Activated effector memory CD4-positive, alpha-beta T cell treated with anti-CD3 and anti-CD28 coated beads, Interleukin-2, amount 50 U/mL, for 16 hours (primary cell): ENCODE measurements at places on chromosomes 3 and 15.

DNA sequence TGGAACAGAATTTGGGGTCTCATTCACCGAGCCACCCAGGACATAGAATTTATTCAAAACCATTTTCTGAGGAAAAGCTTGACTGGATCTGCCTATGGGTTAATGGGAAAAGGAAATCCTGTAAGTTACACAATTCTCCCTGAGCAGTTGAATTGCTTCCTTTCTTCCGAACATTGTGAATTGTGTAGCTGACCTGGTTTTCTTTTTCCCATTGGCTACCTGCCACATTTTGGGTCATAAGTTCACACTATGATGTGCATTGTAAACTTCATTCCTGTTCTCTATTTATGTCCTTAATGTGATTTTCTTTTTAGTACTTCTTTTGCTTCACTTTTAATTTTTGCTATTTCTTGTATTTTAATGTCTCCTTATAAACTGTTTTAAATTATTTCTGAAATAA lies 386.0 kb upstream of the LRRC3B start:
- DNase-seq, result no peak

- no peak for DNase-seq
These were observed 15.6 kb upstream of the GYG1 start for GRCh38 chr3:148975696-148976095.

GRCh38 chr3:10503217-10503796 lies 2.1 kb downstream of the ATP2B2 start:
- no peak for DNase-seq

GRCh38 chr3:17077606-17078005 lies 192.9 kb downstream of the PLCL2 start:
- no peak for DNase-seq

- DNase-seq, result no peak
These were observed 147.5 kb upstream of the SOX2 start for GRCh38 chr3:181564222-181564621.

DNA sequence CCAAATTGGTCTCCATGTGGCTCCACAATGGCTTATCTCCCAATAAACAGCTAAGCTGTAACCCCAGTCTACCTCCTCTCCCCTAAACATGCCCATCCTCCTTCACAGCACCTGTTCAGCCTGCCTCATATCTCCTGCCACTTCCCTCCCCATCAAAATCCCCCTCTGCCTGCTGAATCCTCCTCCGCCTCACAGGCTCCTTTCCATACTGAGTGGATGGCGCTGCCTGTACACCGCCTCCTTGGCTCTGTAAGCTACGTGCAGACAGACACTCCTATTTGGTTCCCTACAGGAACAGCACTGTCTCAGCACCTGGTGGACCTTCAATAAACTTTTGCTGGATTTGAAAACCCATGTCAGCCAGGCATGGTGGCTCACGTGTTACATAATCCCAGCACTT lies 53.7 kb downstream of the ADCY5 start:
- DNase-seq, result no peak

DNA sequence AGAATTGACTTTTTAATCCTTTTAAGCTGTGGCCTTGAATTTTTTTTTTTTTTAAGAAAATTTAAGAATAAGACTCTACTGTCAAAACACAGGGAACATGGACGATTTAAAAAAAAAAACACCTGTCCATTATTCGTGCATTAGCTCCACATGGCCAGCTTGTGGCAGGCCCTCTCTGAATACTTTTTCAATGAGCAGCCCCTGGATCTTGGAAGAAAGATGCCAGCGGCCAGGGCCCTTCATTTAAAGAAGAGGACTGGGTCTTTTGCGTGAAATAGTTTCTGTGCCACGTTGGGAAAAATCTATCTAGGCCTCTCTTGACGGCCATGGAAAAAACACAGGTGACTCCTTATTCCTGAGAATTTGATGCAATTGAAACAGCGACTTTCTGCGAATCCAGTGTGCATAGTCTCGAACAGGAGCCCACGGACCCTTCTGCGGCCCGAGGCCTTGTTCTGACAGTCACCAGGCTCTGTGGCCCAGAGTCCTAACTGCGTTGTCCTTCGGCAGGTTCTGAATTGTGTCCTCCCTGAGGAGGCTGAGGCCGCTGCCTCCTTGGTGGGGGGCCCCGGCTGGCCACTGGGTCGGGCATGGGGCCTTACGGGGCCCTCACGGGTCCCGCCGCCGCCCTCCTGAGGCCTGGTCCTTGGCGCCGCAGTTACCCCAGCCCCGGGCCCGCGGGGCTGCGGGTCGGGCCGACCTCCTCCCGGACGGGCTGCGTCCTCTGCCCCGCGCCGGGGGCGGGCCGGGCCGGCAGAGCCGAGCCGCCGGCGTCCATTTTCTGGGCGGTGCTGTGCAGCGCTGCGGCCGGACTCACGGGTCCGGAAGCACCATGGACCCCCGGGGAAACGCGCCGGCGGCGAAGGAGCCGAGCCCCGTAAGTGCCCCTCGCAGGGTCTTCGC lies 33.5 kb downstream of the ZBTB38 start:
- peak; percentile 83 for DNase-seq

DNA sequence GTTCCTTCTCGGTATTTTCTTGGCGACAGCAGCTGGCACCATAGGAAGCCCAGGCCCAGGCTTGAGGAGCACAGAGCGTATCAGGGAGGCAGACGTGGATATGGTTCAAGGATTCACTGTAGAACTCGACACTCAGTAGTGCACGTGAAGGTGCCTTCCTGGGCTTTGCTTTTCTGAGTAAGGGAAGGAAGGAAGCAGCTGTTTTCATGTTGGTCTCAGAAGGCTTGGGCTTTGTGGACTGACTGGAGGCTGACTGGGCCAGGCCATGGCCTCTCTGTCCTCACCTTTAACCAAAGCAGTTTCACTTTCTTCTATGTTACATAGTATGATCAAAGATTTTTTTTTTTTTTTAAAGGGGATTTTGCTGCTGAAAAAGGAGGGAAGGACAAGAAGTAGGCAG lies 6.9 kb upstream of the GHRL start:
- peak; percentile 31 for DNase-seq

DNA sequence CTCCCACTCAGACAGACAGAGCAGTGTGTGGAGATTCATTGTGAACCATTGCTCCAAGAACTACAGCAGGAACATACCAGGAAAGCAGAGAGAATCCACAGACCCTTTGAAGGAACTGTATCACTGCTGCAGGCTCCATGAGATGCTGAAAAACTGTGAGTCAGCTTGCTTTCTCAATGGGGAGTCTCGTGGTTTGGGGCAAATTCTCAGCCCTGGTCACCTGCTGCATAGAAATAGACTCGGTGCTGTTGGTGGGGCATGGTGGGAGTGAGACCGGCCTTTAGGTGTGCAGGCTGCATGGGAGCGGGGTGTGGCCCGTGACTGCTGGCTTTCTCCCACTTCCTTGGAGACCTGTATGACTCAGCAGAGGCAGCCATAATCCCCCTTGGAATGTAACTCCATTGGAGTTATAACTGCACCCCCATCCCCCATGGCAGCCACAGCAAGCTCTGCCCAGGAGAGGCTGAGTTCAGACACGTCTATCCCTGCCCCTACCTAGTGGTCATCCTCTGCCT lies 35.6 kb downstream of the ALCAM start:
- no peak for DNase-seq

GRCh38 chr3:25817107-25817506 lies 27.2 kb downstream of the OXSM start:
- no peak for DNase-seq

- no peak for DNase-seq
These were observed 13.4 kb upstream of the ARPIN start for GRCh38 chr15:89926158-89926557.

DNA sequence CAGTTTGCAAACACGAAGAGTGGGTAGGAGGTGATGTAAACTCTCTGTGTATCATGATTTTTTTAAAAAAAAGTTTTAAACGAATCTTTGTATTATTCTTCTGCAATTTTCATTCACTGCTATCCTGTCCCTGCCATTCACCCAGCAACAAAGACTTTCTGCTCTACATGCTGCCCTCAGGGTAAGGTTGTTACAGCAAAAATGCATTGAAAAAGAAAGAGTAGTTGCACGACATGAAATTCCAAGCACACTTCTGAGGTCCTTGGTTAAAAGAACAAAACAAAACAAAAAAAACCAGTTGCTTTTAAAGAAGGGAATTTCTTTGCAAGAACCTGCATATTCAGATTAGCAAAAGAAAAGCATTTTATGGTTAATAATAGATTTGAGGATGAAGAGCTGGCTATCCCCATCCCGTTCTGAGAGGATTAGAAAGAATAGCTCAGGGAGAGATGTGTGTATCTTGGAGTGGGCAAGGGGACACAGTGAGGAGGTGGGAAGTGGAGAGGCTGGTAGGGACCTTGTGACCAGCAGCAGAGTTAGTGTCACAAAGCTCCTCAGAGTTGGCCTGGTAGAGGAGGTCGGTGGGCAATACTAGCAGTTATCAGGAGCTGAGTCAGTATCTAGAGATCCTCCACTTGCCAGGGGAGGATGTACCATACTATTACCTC lies 290.8 kb downstream of the NEK10 start:
- no peak for DNase-seq

GRCh38 chr3:123344907-123345594 lies 103.8 kb downstream of the ADCY5 start:
- DNase-seq, result no peak

DNA sequence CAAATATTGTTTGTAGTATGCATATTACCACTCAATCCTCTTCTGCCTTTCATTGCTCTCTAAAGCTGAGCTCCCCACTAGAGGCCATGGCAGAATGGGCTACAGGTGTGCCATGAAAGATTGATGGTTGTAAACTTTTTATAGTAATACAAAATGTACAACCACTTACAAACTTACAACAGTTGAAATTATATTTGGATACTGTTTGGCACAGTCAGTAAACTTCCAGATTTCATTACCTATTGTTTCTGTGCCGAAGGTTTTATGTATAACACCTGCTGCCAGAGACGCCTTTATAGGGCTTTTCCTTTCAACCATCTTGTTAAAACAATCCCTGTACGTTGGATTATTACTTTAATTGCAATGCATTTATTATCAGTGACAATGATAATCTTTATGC lies 7.0 kb downstream of the ROPN1 start:
- no peak for DNase-seq

DNA sequence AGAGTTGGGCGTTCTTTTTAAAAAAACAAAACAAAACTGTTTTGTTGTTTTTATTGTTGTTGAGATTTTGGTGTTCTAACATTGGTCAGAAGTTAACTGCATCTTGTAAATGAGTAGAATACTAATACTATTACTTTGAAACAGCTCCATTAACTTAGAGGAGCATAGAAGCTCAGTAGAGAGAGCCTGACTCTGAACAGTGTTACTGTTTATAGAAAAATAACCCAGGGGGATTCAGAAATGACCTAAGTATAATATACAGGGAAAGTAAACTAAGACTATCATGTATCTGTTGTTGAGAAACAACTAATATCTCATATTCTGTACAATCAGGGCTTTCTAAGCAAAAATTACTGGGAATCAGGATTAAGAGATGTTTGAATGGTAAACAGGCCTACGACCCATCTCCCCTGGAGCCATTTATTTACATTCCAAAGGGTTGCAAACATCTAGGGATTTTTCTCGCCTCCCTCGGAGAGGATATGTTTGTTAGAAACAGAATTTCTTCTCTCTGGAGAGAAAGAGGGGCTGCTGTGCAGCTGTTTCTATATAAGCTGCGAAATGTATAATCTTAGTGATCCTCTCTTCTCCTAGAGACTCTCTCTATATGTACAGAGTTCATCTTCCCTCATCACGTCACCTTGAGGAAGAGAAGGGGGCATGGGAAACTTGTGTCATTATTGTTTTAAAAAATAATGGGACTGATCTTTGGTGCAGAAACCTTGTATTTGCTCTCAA lies 827.5 kb upstream of the DPPA4 start:
- no peak for DNase-seq

DNA sequence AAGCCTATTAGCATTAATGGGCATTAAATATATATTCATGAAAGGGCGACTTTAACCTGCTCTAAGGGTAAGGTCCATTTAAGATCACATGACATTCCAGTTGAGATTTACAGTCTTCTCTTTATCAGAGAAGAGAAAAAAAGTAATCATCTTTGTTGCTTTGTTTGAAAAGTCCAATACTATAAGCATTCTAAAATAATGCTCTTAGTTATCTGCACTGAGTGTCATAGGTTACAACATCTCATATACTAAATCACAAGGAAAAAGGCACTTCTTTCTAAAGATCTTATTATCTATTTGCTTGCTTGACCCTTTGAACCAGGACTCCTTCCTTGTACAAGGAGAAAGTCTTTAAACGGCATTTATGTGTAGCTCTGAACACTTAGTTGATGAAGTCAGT lies 1.4 kb downstream of the TMEM207 start:
- DNase-seq, result no peak

- peak; percentile 54 for DNase-seq
These were observed 69.1 kb upstream of the TAMM41 start for GRCh38 chr3:11915621-11916424.

GRCh38 chr3:197149528-197149927 lies 119.9 kb upstream of the MELTF start:
- no peak for DNase-seq

GRCh38 chr3:11567516-11568467 lies 75.9 kb downstream of the VGLL4 start:
- DNase-seq, result no peak
